Caudate nucleus (tissue), 63 donors: ENCODE measurements at places on chromosomes 2 and 18.

- no peak for DNase-seq
Observed at GRCh38 chr2:8576525-8577167, 105.2 kb upstream of the ID2 start.

- DNase-seq: no peak
Observed at GRCh38 chr2:40226637-40227036, 225.3 kb downstream of the SLC8A1 start.

DNA sequence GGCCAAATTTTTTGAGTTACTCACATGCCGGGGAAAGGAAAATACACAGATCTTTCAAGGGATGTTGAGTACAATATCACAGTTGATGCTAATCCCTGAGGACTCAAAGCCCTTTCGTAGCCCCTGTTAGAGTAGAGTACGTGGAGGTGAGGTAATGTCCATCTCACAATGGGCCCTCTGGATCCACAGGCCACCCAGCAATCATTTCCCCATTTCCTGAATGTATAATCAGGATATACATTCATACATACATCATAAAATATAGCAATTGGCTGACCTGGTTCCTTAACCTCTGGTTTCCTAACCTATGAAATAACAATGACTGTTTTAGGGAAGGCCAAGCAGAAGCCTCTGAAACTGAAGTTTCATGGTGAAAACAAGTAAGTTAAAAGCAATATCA is 10.2 kb upstream of the SP100 start:
- DNase-seq: no peak

DNA sequence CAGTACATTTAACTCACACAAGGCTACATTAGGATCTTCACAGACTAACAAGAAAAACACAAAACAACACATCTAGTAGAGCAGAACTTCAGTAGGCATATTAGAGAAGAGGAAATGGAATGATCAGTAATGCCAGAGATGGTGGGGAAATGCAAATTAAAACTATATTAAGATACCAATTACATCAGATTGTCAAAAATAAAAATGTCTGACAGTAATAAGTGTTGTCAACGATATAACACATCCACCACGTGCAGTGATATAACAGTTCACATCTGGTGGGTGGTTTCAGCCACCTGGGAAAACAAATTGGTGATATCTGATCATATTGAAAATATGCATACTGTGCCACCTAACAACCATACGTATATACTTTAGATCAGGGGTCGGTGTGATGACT is 59.9 kb downstream of the GALNT1 start:
- DNase-seq: no peak

- no peak for DNase-seq
Observed at GRCh38 chr2:54486766-54487165, 30.6 kb downstream of the SPTBN1 start.

DNA sequence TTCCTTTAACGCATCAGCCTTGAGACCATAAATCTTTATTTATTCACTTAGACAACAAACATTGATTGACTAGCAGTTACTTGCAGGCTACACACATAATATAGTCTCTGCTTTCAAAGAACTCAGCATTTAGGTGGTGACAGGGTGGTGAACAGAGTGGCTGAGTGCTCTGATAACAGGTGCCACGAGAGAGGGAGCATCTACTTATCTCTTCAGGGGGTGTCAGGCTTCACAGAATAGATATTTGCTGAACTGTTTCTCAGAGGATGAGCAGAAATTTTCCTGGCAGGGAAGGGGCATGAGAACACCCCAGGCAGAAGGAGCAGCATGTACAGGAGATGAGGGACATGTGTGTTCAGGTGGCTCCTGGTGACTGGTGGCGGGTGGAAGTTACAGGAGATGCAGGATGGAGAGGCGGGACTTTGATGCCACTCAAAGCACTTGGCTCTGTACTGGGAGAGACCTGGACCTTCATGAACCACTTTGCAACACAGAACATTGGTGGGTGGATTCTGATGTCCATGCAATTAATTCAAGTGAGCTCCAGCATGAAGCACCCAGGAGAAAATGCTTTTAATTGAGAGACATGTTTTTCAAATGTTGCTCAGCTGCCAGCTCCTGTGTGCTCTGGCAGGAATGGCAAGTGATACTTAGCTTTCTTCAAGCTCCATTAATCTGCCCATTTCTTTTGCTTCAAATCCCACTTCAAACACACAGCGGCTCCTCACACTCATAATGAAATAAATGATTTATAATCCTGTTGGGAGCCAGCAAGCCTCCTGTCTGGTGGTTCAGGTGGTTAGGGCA is 248.9 kb downstream of the MYCN start:
- DNase-seq: no peak

DNA sequence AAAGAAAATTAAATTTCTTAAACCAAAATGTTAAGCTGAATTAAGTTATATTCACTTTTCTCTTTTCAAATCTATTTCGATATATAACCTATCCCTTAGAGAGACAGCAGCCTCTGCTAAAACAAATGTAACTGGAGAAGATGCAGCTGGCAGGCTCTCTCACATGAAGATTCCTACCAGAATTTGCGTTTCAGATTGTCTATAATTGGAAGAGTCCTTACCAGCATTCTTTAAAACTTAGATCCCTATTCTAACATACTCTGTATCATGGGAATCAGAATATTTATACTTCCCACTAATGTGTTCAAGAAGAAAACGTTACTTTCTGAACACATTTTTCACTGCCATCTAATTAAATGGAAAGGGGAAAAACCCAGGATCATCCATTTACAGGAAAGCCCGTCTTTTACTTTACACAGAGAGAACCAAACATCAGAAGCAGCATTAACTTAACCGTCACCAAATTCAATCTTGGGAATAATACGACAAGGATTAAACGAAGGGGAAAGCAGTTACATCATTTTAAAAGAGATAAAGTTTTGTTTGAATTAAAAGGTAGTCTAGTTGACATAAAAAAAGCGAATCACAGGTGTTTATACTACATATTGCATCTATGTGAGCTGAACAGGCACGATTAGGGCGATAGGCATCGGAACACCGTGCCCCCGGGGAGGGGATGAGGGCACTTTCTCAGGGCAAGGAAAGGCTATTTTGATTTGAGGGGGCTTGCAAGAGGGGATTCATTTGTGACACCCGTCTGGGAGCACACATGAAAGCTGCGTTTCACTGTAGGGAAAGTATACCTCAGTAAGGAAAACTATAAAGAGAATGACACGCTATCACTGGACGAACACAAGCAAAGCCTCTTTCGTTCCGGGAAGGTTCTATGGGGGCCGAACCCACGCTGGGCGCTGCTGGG is 1.3 kb downstream of the PTPN2 start:
- DNase-seq: no peak

DNA sequence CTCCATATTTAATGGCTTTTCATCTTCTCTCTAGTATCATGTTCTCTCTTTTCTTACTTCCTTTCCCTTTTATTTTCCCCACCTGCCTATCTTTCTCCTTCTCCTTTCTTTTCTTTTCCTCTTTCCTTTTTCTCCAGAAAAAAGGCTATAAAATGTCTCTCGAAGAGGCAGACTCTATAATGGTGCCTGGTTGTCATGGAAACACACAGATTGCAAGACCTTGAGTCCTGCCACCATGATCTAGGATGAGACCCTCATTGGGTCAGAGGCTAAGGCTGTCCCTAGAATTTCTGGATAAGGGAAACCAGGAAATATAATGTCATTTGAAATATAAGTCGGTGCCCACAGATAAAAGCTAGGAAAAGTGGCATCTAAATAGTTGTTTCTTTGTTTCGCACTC is 36.5 kb upstream of the LHCGR start:
- no peak for DNase-seq

DNA sequence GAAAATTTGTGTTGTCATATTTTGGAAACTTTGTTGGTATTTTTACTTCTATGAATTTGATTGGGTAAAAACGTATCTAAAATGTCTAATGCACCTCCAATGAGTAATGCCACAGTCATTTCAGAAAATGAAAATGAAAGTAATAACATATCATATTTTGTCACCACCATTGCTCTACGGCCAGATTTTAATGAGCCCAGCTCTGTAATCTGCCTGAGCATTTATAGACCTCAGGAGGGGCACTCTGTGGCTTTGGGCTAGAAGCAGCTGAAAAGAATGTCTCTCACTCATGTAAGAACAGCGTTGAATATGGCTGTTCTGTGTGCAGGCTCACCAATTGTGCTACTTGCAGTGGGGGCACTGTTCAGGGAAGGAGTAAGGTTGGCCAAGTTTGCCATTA is 32.7 kb upstream of the ABCA12 start:
- DNase-seq: no peak

DNA sequence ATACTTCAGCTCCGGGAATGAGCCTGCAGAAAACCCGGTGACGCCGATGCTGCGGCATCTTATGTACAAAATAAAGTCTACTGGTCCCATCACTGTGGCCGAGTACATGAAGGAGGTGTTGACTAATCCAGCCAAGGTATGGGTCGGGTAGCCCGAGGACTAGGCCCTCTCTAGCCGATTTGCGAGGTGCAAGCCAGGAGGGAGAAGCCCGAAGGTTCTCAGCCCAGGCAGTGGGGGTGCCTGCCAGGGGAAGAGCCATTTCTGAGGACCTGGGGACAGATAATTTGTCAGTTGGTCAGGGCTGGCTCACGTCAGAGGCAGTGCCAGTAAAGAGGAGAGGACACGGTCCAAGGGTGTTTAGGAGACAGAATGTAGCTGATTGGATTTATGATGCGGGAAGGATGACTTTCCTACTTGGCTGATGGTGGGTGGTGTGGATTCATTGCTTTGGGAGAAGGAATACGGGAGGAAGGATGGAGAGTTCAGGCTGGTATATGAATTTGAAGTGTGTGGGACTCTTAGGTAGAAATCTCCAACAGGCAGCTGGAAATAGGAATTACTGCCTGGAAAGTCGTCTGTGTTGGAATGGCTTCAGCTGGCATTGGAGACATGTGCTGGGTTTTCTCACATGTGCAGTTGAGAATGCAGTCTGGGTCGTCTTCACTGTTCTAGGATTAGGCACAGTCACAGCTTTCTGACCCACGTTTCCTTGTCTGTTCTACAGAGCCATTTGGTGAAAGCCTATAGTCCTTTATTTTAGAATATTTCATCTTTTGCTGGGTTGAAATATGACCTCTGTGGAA is 874 bp downstream of the NDUFAF7 start:
- DNase-seq: no peak

- DNase-seq: no peak
Observed at GRCh38 chr2:127106457-127106990, 430 bp downstream of the BIN1 start.

GRCh38 chr2:130767408-130767775 is 12.1 kb downstream of the AMER3 start:
- DNase-seq: no peak

- no peak for DNase-seq
Observed at GRCh38 chr2:237633061-237633561, 5.7 kb downstream of the LRRFIP1 start.

DNA sequence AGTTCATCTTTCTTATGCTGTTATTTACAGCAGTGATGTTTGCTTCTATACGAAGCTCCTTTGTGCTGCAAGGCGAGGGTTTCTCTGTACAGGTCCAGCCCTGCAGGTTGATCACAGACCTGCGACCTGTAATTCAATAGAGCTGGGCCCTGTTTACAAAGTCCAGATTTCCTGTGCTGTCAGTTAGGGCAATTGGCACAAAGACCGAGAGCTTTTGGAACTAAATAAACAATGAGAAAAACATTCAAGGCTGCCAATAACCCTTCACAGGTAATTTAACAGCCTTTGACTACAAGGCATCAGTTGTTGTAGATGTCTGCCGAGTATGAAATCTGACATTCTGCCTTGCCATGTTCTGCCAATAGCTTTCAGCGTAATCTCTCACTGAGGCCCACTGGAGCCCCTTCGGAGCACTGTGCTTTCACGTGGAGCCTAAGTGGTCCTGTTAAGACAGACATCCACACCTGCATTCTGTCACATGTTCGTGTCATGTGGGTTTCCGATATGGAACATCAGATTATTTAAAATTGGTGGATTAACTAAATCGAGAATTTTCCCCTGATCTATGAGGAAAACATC is 232.5 kb downstream of the PTGR3 start:
- no peak for DNase-seq

DNA sequence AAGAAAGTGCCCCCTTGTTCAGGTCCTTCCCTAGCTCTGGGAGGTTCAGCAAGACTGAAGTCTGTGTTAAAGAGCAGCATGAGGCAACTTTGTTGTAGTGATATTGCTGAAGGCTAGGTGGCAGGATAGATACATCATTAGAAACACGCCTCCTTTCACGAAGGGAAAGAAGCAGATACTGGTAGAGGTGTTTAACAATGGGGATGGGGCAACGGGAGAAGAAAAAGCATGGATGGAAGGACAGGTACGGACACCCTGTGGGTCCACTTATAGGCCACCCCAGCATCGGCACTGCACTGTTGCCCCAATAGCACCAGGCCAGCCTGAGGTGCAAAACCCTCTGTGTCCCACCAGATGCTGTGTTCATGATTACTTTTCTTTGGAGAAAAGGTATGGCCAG is 3.5 kb upstream of the IGFBP5 start:
- DNase-seq: peak; percentile 15

DNA sequence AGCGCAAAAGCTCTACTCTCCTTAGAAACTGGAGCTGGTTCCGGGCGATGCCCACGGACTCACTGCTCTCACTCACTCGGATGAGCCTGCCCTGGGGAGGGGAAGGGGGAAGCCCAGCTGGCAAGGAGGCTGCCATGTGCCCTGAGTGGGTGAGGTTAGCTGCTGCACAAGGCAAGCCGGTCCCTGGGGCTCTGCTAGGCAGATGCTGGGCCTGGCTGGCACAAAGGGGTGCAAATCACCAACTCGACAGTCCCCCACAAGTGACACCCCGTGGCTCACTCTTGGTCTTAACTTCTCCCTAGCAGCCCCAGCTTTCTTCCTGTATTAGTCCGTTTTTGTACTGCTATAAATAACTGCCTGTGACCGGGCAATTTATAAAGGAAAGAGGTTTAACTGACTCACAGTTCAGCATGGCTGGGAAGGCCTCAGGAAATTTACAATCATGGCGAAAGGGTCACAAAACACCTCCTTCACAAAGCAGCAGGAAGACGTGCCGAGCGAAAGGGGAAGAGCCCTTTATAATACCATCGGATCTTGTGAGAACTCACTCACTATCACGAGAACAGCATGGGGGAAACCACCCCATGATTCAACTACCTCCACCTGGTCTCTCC is 33.2 kb downstream of the ADCY3 start:
- peak; percentile 10 for DNase-seq

DNA sequence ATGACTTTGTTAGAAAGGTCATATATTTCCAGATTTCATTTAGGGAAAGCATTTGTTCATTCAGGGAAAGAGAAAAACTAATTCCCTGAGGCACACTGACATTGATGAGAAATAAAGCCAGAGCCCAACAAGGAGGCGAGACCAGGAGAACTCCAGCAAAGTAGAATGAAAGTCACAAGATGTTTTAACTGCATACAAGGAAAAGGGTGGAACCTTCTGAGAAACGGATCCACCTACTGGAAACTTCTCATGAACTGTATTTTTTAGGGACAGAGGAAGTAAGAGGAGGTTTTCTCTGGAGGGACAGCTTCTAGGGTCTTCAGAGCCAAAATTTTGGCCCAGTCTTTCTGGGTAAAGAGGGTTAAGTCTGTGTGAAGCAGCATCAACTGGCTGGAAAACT is 548.2 kb upstream of the PIK3C3 start:
- DNase-seq: no peak

DNA sequence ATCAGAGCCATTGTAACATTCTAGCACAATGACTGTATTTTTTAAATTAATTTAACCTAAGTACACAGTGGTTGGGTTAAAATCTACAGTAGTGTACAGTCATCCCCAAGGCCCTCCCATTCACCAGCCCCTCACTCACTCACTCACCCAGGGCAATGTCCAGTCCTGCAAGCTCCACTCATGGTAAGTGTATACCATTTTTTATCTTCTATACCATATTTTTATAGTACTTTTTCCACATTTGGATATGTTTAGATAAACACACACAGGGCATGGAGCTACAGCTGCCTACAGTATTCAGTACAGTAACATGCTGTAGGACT is 72.1 kb downstream of the COPS8 start:
- DNase-seq: no peak

GRCh38 chr18:62102221-62102620 is 84.6 kb downstream of the PIGN start:
- DNase-seq: no peak
